ENCODE measurements at places on chromosomes 4 and X. TPM values are rescaled to one million over a fixed set of nuclear protein-coding genes. Genes with fewer than 3 reads are reported as not detected.

The ALPK1 gene
- 0.43 TPM for total RNA-seq

DNA sequence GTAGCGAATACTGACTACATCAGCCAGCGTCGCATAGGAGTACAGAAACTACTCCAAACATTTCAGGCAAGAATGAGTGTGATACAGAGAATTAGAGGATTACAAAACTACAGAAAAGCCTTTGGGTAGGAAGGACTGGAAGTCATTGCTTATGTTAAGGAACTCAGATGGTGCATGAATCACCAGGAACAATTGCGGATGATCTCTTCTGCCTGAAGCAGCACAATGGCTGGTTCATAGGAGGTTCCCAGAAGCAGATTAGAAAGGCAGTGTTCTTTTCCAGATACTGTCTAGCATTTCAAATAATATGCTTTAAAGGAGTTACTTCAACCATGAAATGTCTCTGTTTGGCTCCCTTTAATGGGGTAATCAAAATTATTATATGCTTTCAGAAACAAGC is 42.5 kb upstream of the MAP9 start:
- H3K36me3 ChIP-seq: no peaks in the 10 kb centered on the region
- DNase-seq: no peak
- no peak overlapping the region for H3K4me3 ChIP-seq
- H3K4me1 ChIP-seq: no peaks in the 10 kb centered on the region

- H3K27ac ChIP-seq: peak overlapping the region; percentile 45
- H3K27me3 ChIP-seq: no peaks in the 10 kb centered on the region
- no peak for DNase-seq
These were observed 41.8 kb upstream of the MAGED1 start for GRCh38 chrX:51851507-51852085.

DNA sequence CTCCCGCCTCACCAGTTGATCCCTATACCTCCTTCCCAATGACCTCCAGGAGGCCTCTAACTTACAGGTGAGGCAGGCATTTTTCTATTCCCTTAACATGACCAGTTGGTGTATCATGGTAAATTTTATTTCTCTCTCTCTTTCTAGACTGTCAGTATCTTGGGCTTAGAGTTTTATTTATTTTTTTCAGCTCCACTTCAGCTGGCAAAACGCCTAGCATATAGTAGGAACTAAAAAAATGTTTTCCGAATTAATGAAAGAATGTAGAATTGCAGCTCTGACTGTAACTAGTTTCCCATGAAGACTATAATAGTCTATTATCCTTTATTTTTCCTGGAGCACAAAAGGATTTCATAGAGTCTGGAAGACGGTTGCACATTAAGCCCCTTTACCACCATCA is 84.8 kb downstream of the PDE5A start:
- DNase-seq: no peak
- no peak overlapping the region for H3K4me3 ChIP-seq
- H3K27ac ChIP-seq: no peak overlapping the region
- H3K4me1 ChIP-seq: no peaks in the 10 kb centered on the region

GRCh38 chrX:116272322-116272721 is 101.8 kb downstream of the AGTR2 start:
- no peaks in the 10 kb centered on the region for H3K36me3 ChIP-seq
- no peaks in the 10 kb centered on the region for H3K4me1 ChIP-seq
- no peak for DNase-seq

GRCh38 chr4:139214039-139214534 is 37.1 kb upstream of the ELF2 start:
- H3K4me3 ChIP-seq: no peak overlapping the region
- H3K36me3 ChIP-seq: no peaks in the 10 kb centered on the region
- peak; percentile 50 for DNase-seq
- no peaks in the 10 kb centered on the region for H3K4me1 ChIP-seq

GRCh38 chr4:88456670-88457306 is at the start of gene HERC5:
HERC5 (plus strand) TSS chr4:88457119; CDS start chr4:88457270, 151 bp downstream.
- H3K27me3 ChIP-seq: peaks cover 12% of the 10 kb centered on the region
- no peaks in the 10 kb centered on the region for H3K36me3 ChIP-seq
- peak within 1 kb of the TSS; percentile 76 for H3K4me3 ChIP-seq
- no peak within 1 kb of the TSS for H3K27ac ChIP-seq
- H3K4me1 ChIP-seq: no peaks in the 10 kb centered on the region

The MUC7 gene
- total RNA-seq: not detected

The TEC gene
- total RNA-seq: 2.3 TPM

GRCh38 chr4:53378171-53378482 is 686 bp downstream of the FIP1L1 start:
- H3K36me3 ChIP-seq: peaks cover 7% of the 10 kb centered on the region
- H3K4me1 ChIP-seq: no peaks in the 10 kb centered on the region
- DNase-seq: no peak
- H3K27ac ChIP-seq: peak overlapping the region; percentile 93
- H3K4me3 ChIP-seq: peak overlapping the region; percentile 96
- no peaks in the 10 kb centered on the region for H3K27me3 ChIP-seq

GRCh38 chr4:2385516-2385915 is 32.9 kb downstream of the ZFYVE28 start:
- H3K27me3 ChIP-seq: no peaks in the 10 kb centered on the region
- H3K36me3 ChIP-seq: no peaks in the 10 kb centered on the region
- H3K27ac ChIP-seq: no peak overlapping the region
- no peak overlapping the region for H3K4me3 ChIP-seq
- no peak for DNase-seq

DNA sequence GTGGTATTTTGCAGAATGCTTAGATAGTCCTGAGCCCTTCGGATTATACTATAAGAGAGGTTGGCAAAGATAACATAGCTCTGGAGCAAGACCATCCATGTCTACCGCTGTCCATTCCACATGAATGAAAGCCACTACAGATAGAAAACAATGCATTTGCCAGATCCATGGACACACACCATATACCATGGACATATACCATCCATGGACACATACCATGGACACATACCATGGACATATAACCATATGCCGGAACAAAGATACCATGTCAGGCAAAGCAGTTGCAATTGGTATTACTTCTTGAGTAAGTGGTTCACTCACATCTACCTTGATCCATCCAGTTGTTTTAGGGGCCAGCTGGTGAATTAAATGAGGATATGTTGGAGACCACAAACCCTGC is 53.2 kb upstream of the ATP6AP2 start:
- no peaks in the 10 kb centered on the region for H3K27me3 ChIP-seq
- H3K4me1 ChIP-seq: peaks cover 3% of the 10 kb centered on the region
- H3K4me3 ChIP-seq: no peak overlapping the region
- no peak for DNase-seq
- no peak overlapping the region for H3K27ac ChIP-seq

The ADRA2C gene
- total RNA-seq: 13.8 TPM

DNA sequence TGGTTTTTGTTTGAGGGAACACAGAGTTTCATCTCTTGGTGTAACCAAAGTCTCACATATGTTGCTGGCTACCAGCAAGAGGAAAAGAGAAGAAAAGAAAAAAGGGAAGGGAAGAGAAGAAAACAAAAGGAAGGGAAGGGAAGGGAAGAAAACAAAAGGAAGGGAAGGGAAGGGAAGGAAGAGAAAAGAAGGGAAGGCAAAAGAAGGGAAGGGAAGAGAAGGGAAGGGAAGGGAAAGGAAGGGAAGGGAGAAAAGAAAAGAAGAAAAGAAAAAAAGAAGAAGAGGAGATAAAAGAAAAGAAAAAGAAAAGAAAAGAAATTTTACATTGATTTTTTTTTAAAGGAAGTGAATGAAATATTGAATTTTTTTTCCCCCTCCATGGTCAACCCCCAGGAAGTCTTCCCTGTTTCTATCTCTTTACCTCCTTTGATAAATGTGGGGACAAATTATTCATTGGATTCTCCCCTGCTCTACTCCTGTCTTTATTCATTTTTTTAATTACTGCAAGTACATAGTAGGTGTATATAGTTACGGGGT is 228.0 kb downstream of the SHOX start:
- no peaks in the 10 kb centered on the region for H3K36me3 ChIP-seq
- H3K27ac ChIP-seq: no peak overlapping the region
- H3K4me1 ChIP-seq: no peaks in the 10 kb centered on the region
- H3K27me3 ChIP-seq: peaks cover 2% of the 10 kb centered on the region
- H3K4me3 ChIP-seq: no peak overlapping the region
- no peak for DNase-seq

The GASK1B gene
- total RNA-seq: not detected

Measured in H1 (cell line).